Suprapubic skin (tissue), 4 donors: ENCODE measurements at places on chromosomes 11 and 22. TPM values are rescaled to one million over a fixed set of nuclear protein-coding genes. Genes with fewer than 3 reads are reported as not detected.

DNA sequence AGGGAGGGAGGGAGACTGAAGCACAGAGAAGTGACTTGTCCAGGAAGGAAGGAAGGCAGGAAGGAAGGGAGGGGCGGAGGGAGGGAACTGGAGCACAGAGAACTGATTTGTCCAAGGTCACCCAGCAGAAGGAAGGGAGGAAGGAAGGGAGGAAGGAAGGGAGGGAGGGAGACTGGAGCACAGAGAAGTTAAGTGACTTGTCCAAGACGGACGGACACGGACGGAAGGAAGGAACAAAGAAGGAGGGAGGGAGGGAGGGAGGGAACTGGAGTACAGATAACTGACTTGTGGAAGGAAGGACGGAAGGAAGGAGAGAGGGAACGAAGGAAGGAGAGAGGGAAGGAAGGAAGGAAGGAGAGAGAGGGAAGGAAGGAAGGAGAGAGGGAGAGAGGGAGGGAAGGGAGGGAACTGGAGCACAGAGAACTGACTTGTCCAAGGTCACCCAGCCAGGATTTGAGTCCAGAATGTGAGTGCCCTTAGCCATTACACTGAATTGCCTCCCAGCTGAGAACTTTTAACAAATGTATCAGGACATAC is 1.5 kb downstream of the SLC35F2 start:
- no peak for DNase-seq

DNA sequence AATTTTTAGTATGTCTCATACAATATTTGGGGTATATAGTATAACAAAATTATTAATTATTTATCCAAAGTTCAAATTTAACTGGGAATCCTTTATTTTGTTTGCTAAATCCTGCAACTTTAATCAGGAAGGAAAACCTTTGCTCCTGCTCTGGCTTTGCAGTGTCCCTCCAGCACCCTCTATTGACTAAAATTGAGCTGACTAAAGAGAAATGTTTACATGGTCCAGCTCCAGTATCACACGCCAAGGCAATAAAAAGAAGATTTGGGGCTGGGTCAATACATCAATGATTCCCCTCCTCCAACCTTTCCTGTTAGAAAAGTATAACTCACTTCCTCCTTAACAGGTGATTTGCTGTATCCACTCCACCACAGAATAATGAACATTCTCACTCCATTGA is 153.0 kb upstream of the LRRC4C start:
- no peak for DNase-seq

Gene GAS2L1
- total RNA-seq, result 79.3 TPM

DNA sequence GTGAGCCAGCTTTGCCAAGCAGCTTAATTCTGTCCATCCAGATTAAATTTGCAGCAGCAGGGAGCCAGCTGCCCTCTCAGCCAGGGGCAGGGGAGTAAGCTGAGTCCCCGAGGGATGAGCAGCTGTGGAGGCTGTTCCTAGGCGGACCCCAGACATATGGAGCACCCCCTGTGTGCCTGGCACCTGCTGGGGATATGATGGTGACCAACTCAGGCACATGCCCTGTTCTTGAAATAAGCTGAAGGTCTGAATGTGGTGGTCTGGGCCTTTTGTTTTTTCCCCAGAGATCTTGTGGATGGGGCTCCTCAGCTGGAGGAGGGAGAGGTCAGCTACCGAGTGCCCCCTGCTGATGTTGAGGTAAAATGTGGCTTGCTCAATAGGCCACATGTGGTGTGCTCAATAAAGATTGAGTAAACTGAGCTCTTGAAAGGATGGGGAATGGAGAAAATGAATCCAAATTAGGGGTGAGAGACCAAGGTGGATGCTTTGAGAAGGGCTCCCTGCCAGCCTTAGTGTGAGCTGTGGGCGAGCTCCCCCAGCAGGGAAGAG is 103.3 kb upstream of the NNMT start:
- no peak for DNase-seq

GRCh38 chr22:25448435-25449051 is 115.9 kb upstream of the GRK3 start:
- no peak for DNase-seq

Gene PLA2G3
- 7.9 TPM for total RNA-seq

DNA sequence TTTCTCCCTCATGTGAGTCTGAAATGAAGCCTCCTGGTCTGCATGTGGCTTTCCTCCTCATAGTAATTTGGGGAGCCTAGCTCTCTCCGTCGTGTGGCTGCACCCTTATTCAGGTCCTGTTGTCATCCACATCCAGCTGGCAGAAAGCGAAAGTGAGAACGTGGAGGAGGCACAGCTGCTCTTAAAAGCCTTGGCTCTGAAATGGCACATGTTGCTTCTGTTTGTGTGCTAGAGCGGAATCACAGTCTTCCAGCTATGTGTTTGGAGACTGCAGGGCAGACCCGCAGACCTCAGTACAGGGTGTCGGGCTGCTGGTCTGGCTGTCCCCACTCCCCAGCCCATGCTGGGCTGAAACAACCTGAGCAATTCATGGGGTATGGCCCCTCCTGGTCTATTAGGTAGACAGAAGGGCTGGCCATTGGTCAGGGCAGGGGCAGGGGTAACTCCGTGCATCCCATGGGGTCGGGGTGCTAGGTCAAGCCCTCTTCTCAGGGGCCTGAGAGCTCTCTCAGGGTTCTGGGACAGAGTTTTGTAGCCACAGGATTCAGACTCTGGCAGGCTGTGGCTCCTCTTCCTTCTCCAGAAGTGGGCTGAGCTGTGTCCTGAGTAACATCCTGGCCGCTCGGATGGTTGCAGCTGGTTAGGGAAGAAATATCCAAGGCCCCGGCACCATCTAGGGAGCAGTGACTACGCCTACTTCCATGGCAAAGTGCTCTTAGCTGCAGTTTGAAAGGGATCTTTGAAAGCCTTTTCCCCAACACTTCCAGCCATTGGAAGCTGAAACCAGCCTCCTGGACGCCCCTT is 50.6 kb downstream of the C11orf96 start:
- DNase-seq, result no peak

GRCh38 chr11:128544471-128545051 is 42.8 kb downstream of the ETS1 start:
- no peak for DNase-seq

DNA sequence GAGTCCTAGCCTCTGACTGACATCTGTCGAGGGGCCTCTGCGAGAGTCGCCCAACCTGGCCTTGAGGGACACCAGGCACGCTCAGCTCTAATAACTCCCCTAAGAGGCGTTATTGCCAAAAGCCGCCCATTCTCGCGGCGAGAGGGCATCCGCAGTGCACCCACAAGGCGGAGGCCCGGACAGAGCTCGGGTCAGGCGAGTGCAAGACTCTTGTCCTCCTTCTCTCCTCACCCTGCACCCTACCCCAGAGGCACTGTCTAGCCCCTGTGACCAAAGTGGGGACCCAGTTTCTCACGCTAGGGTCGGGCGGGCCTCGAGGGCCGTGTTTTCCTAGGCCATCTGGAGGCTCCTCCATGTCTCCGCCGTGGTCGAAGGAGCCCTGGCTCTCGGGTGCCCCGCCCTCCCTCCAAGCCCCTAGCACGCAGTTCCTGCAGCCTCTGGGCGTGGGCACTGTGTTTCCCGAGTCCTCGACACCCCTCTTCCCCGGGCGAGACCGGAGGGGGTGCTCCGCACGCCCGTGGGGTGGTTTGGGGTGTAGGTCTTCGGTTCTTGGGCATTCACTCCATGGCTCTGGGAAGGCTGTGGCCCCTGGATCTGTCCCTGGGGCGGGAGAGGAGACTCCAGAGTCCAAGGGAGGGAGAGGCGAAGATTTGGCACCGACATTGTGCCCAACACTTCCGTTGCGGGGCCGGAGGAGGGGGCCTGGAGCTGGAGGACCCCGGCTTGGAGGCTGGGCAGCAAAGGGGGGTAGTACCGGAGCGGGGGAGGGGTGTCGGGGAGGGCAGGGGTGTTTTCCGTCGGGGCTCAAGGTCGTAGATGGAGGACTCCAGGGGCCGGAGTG is 1.0 kb downstream of the CHRM4 start:
- DNase-seq, result no peak

Gene RBFOX2
- 46.6 TPM for total RNA-seq

DNA sequence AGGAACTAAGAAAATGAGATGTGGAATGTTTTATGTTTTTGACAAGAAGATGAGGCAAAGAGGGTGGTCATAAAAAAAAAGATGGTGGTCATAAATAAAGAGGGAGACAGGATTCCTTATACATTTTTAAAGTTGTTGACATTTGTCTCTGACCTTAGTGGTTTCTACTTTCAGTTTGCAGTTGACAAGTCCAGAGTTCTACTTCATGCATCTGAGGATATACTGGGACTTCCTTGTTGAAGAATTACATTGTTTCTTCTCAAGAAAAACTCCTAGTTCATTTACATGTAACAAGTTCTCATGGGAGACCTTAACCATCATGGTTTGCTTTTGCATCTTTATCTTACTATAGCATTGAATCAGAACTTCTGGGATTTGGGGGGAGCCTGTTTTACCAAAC is 1.2 kb downstream of the OR6X1 start:
- DNase-seq, result no peak

DNA sequence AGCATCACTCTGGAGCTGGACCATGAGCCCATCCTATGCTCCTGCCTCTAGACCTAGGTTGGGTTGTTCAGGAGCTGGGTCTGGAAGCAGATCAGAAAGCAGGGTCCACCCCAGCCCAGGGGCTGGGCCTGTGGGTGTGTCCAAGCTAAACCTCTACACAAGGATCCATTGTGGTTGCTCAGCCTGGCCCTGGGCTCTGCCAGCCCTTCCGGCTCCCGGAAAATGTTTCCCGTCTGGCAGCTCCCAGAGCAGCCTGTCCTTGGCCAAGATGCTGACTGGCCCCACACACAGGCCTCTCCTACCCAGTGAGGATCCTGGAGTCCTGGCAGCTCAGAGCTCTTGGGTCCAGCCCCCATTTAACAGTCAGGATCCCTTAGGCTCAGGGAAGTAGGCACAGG is 35.3 kb upstream of the FCHSD2 start:
- no peak for DNase-seq

- DNase-seq, result no peak
Measured at GRCh38 chr11:81673001-81673400, 1060.7 kb downstream of the FAM181B start.

Gene FZD4
- total RNA-seq, result 20.3 TPM

DNA sequence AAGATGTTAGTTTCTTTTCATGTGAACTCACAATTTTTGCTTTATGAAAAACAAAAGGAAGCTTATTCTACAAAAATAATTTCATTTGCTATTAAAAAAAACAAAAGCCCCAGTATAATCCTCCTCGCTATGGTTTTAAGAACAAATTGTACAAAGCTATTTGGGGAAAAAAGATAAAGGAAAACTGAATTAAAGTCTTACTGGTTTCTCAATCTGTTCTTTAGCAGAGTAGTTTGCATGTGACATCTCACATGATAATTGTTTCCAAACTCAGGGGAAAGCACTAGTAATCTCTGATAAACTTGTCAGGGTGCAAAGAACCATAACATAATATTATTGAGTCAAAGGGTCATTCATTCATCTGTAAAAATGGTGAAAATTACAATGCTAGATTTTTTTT is 2.9 kb upstream of the DDI1 start:
- no peak for DNase-seq

Gene OR52I1
- not detected for total RNA-seq

DNA sequence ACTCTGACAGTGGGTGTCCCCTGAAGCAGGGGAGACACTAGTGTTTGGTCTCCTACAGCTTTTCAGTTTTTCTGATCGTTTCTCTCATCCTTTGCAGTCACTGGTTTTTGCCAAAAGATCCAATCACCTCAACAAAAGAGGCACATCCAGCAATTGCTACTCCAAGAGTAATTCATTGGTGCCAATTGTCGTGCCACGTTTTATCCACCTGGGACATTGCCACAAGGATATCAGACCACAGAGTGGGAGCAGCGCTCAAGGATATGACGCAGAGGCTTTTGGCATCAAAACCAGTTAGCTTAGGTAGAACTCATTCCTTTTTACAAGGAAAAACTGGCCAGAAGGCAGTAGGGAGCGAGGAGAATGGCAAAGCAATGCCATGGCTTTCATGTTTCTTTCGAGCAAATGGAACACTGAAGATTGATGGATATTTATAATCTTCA is 40.9 kb upstream of the BLID start:
- DNase-seq, result no peak

Gene RIMBP3B
- total RNA-seq, result not detected

Gene COA4
- total RNA-seq, result 55.8 TPM

Gene CARD18
- 26.0 TPM for total RNA-seq

DNA sequence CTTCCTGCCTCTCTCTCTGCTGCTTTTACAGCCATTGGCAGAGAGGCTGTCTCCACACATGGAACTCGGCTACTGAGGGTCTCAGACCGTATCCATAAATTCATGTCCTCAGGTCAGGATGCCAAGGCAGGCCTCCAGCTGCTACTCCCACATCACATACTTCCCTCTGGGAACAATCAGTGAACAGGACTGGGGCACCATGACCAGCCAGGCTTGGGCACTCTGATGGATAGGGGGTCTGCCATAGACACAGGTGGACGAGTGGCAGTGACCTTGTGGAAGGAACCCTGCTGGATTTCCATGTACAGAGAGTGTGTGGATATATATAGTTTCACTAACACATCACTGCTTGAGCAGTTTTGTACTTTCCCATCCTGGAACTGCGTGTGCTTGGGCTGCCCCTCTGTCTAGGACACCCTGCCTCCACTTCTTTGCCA is 97.7 kb upstream of the PARVA start:
- DNase-seq, result peak; percentile 70

Gene ZNRF3
- total RNA-seq, result 20.7 TPM

Gene LRP5
- 32.1 TPM for total RNA-seq

Gene ARHGAP42
- total RNA-seq, result 12.4 TPM

GRCh38 chr11:125070699-125071254 is 7.7 kb downstream of the SLC37A2 start:
- DNase-seq, result peak; percentile 86

DNA sequence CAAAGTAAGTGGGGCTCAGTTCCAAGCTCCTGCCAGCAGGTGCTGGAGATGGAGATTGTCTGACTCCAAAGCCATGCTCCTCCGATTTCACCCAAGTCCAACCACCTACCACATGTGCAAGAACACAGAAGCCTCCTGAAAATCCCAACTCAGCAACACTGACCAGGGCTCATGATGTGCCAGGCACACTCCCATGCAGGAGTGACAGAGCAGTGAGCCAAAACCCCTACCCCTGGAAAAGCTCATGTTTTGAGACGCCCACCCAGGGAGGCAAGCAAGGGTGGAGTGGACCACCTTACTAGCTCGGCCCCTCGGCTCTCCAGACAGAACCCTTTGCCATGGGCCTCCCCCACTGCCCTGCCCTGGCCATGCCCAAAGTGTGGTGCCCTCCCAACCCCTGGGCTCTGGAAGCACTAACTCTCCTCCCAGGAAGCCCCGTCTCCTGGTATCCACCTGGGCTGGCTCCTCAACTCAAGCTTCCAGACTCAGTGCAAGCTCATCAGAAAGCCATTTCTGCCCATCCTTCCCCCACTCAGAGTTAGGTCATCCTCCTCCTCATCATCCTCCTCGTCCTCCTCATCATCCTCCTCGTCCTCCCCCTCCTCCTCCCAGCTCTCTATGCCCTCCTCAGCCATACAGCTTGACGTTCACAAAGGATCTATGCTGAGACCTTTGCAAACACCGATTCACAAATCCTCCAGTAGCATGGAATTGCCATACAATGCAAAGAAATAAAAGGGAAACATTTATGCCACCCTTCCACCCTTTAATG is 154.9 kb downstream of the MPPED1 start:
- no peak for DNase-seq
